ENCODE measurements at places on chromosomes 5 and 9.
A peak's percentile ranks its signal among the peaks of the same experiment; 100 is the strongest.

DNA sequence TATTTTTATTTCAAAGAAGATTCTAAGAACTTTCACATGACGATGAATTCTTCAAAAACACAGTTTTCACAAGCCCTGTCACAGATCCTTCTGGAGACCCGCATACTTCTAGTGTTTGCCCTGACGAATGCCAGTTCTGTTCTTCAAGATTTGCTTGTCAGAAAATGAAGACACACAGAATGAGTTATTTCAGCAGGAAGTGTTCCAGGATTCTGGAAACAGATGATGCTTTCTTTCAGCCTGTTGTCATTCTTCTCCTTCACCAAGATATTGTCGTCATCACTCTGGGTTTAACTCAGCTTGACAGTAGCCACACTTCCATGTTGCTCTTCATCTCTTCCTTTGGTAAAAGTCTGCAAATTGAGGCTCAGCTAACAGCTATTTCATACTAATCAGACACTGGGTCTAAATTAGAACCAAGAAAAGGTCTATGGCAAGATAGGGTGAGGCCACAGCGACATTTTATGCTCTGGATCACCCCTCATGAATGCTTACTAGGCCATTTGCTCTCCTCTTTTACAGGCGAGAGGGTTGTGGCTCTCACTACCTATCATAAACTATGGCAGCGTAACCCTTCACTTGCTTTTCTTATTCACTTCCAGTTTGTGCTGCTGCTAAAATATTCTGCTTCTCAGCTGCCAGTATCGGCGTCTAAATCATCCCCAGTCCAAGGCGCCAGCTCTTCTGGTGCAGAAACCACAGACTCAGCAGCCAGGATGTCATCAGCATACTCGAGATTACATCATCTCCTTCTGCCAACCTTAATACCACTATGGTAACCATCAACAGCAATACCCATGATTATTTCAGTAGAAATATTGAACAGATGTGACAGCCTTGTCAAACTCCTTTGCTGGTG lies 159.6 kb upstream of the TBCA start:
- no peaks in the 10 kb centered on the region for H3K4me1 ChIP-seq
- DNase-seq: no peak
- no peak overlapping the region for H3K27ac ChIP-seq
- no peak overlapping the region for H3K4me3 ChIP-seq
- H3K27me3 ChIP-seq: no peaks in the 10 kb centered on the region

DNA sequence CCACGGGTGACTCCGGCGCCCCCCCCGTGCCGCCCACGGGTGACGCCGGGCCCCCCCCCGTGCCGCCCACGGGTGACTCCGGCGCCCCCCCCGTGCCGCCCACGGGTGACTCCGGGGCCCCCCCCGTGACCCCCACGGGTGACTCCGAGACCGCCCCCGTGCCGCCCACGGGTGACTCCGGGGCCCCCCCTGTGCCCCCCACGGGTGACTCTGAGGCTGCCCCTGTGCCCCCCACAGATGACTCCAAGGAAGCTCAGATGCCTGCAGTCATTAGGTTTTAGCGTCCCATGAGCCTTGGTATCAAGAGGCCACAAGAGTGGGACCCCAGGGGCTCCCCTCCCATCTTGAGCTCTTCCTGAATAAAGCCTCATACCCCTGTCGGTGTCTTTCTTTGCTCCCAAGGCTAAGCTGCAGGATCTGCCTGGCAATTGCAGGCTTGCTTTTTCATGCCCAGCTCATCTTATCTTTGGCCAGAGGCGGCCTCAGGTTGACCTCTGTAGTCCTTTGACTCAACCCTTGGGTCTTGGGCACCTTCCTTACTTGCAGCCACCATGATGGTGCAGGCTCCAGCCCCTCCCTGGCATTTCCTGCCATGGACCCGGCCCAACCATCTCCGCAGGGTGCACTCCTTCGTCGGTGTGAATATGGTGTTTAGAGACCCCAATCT lies 9.8 kb downstream of the CEL start:
- no peak overlapping the region for H3K27ac ChIP-seq
- no peak overlapping the region for H3K4me3 ChIP-seq
- no peak for DNase-seq

- DNase-seq: no peak
- H3K4me1 ChIP-seq: peaks cover 74% of the 10 kb centered on the region
- peak overlapping the region; percentile 94 for H3K4me3 ChIP-seq
- peak overlapping the region; percentile 96 for H3K27ac ChIP-seq
Measured at GRCh38 chr5:176535101-176535663, 2.0 kb downstream of the RNF44 start.

- no peak overlapping the region for H3K4me3 ChIP-seq
- no peaks in the 10 kb centered on the region for H3K36me3 ChIP-seq
- H3K27me3 ChIP-seq: no peaks in the 10 kb centered on the region
- H3K4me1 ChIP-seq: peaks cover 18% of the 10 kb centered on the region
- no peak for DNase-seq
- no peak overlapping the region for H3K27ac ChIP-seq
Measured at GRCh38 chr5:173881811-173882575, 6.2 kb upstream of the CPEB4 start.

GRCh38 chr9:111118256-111118948 lies 80.1 kb upstream of the LPAR1 start:
- no peak overlapping the region for H3K4me3 ChIP-seq
- no peak for DNase-seq
- no peak overlapping the region for H3K27ac ChIP-seq
- H3K4me1 ChIP-seq: no peaks in the 10 kb centered on the region
- no peaks in the 10 kb centered on the region for H3K36me3 ChIP-seq

- no peak for DNase-seq
- H3K4me1 ChIP-seq: peaks cover 70% of the 10 kb centered on the region
- peak overlapping the region; percentile 89 for H3K27ac ChIP-seq
Measured at GRCh38 chr5:149773291-149774095, 43.4 kb downstream of the PPARGC1B start.

- H3K4me3 ChIP-seq: no peak overlapping the region
- no peak overlapping the region for H3K27ac ChIP-seq
- H3K27me3 ChIP-seq: no peaks in the 10 kb centered on the region
- no peak for DNase-seq
- peaks cover 9% of the 10 kb centered on the region for H3K4me1 ChIP-seq
Measured at GRCh38 chr5:7577381-7577780, 181.4 kb downstream of the ADCY2 start.

- H3K27ac ChIP-seq: peak overlapping the region; percentile 89
- DNase-seq: no peak
- H3K4me3 ChIP-seq: no peak overlapping the region
- peaks cover 65% of the 10 kb centered on the region for H3K4me1 ChIP-seq
- peaks cover 11% of the 10 kb centered on the region for H3K36me3 ChIP-seq
Measured at GRCh38 chr5:177469750-177470525, 3.5 kb downstream of the DBN1 start.

- DNase-seq: no peak
- no peak overlapping the region for H3K27ac ChIP-seq
- H3K36me3 ChIP-seq: no peaks in the 10 kb centered on the region
- H3K27me3 ChIP-seq: no peaks in the 10 kb centered on the region
- no peaks in the 10 kb centered on the region for H3K4me1 ChIP-seq
- H3K4me3 ChIP-seq: no peak overlapping the region
Measured at GRCh38 chr5:63726496-63726895, 235.7 kb downstream of the HTR1A start.

DNA sequence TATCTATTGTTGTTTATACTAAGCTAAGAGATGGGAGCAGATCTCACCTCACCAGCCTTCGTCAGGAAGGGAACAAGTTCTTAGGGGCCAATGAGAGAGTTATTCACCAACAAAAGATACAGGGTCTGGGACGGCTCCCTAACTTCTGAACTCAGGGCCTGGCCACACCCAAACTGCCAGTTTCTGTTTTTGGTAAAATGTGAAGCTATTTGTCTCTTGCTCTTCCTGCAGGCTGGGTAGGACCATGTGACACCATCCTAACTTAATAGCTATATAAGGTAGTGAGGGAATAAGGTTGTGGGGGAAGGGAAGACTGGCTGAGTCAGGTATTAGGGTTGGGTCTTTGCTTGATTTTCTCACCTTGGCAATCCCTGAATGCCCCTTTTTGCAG lies 480.5 kb downstream of the KDM4C start:
- no peak overlapping the region for H3K4me3 ChIP-seq
- no peak for DNase-seq
- H3K27ac ChIP-seq: no peak overlapping the region
- H3K27me3 ChIP-seq: no peaks in the 10 kb centered on the region

DNA sequence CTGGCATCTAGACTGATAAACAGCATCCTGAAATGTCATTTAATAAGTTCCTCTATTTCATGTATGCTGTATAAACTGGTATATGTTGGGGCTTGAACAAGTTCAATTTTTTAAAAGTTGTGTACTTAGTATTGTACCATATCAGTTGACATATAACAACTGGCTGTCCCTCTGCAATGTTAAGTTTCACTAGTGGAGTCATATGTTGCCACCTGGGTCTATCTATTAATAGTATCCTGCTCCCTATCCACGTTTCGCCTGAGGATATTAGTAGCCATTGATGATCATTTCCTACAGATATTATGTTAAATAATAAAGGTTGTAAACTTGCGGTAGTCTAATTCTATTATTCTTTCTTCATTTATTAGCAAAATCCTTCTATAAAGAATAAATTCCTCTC lies 177.6 kb downstream of the RFX3 start:
- H3K4me3 ChIP-seq: no peak overlapping the region
- no peak overlapping the region for H3K27ac ChIP-seq
- no peak for DNase-seq
